Progenitor cell of endocrine pancreas (in vitro differentiated cells): ENCODE measurements at places on chromosomes 2 and 18. TPM values are rescaled to one million over a fixed set of nuclear protein-coding genes. Genes with fewer than 3 reads are reported as not detected.

COLEC12 gene
- 0.55 and 0.69 TPM in 2 replicates for total RNA-seq

GRCh38 chr2:201450954-201451291, 335 bp downstream of the TRAK2 start:
- H3K4me1 ChIP-seq: peaks cover 45% of the 10 kb centered on the region
- H3K27me3 ChIP-seq: no peaks in the 10 kb centered on the region
- no peak for DNase-seq

LINC00305 gene
- total RNA-seq: 0.71 and 1.6 TPM in 2 replicates

DNA sequence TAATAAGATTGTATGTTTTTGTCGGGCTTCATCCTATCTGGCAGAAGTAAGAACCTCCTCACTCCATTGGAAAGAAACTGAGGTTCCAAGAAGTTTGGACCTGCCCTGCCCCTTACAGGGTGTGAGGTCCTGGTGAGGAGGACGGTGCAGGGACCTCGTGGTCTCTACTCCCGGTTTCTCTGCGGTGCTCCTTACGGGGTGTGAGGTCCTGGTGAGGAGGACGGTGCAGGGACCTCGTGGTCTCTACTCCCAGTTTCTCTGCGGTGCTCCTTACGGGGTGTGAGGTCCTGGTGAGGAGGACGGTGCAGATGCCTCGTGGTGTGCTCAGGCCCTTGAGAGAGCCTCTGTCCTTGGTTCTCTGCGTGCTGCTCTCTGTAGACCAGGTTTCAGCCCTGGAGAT, 5.2 kb downstream of the CTDP1 start:
- H3K4me3 ChIP-seq: no peak overlapping the region
- no peak for DNase-seq
- no peaks in the 10 kb centered on the region for H3K27me3 ChIP-seq

SP9 gene
- total RNA-seq: 0.11 TPM in 1 of 2 replicates, not detected in the other

DNA sequence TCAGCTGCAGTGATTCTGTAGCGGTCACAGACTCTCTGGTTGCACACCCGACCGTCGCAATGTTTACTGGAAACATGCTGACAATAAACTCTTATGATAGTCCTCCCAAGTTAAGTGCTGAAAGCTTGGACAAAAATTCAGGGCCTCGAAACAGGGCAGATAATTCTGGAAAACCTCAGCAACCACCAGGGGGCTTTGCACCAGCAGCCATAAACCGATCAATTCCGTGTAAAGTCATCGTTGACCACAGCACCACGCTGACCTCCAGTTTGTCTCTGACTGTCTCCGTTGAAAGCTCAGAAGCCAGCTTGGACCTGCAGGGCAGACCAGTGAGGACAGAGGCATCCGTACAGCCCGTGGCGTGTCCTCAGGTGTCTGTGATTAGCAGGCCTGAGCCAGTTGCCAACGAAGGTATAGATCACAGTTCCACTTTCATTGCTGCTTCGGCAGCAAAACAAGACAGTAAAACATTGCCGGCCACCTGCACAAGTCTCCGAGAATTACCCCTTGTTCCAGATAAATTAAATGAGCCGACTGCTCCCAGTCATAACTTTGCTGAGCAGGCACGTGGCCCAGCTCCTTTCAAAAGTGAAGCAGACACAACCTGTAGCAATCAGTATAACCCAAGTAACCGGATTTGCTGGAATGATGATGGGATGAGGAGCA, 166.1 kb downstream of the ASXL3 start:
- no peak for DNase-seq
- H3K27me3 ChIP-seq: no peaks in the 10 kb centered on the region
- H3K4me3 ChIP-seq: no peak overlapping the region
- peaks cover 5% of the 10 kb centered on the region for H3K4me1 ChIP-seq
- H3K36me3 ChIP-seq: peaks cover 36% of the 10 kb centered on the region

- no peaks in the 10 kb centered on the region for H3K36me3 ChIP-seq
- peak; percentile 66 for DNase-seq
- peaks cover 4% of the 10 kb centered on the region for H3K27me3 ChIP-seq
These were observed 749 bp downstream of the STK25 start for GRCh38 chr2:241507430-241508239.

DNA sequence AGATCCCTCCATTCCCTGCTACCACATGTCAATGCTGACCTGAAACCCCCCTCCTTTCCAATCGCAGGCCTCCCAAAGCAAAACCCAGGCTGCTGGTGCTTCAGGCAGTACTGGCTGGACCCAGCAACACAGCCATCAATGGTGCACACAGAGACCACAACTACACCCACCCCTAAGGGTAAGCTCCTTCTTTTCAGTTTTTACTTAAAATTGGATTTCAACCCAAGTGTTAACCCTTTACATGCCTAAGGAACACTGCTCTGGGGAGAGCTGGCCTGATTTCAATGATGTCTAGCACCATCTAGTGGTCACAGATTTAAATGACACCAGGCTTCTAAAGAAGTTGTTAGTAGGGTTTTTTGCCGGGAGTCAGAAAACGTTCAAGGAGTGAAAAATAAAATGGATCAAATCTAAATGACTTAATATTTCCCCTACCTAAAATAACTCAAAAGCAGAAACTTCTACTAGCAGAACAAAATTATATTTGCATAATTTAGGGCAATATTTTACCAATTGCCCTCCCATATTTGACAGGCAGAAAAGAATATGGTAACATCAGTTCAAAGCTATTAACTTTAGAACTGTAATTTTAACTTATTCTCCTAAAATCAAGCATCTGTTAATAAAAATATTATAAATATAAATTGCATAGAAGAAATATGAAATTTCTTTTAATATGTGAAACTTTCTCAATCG, 24.6 kb downstream of the FECH start:
- H3K27ac ChIP-seq: no peak overlapping the region
- H3K4me1 ChIP-seq: peaks cover 8% of the 10 kb centered on the region
- H3K27me3 ChIP-seq: no peaks in the 10 kb centered on the region
- H3K4me3 ChIP-seq: no peak overlapping the region

IL18R1 gene
- 0.13 and 0.22 TPM in 2 replicates for total RNA-seq

IL36B gene
- total RNA-seq: not detected in 2 replicates

- H3K36me3 ChIP-seq: peaks cover 24% of the 10 kb centered on the region
- peaks cover 8% of the 10 kb centered on the region for H3K4me1 ChIP-seq
- no peak for DNase-seq
- H3K27ac ChIP-seq: no peak overlapping the region
These were observed 52.2 kb downstream of the CUL3 start for GRCh38 chr2:224532931-224533330.

DNA sequence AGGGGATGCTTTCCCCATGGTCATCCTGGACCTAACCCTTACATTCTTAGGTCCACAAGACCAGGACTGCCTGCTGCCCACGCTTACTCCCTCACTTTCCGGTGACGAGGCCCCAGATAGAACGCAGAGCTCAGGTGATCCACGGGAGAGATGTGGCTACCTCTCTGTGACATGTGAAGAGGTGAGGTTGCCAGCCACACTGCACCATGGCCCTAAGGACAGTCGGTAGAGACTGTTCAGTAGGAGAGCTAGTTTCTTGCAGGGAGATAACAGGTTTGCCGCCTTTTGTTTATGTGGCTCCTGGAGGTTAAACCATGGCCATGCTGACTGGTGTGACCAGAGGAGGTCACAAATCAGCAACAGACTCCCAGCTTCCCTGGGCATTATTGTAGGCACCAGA, 71.4 kb downstream of the WDSUB1 start:
- H3K4me1 ChIP-seq: peaks cover 16% of the 10 kb centered on the region
- no peak overlapping the region for H3K27ac ChIP-seq
- DNase-seq: no peak
- H3K36me3 ChIP-seq: peaks cover 19% of the 10 kb centered on the region
- no peak overlapping the region for H3K4me3 ChIP-seq
- H3K27me3 ChIP-seq: no peaks in the 10 kb centered on the region

TCF23 gene
- total RNA-seq: not detected in 2 replicates

DNA sequence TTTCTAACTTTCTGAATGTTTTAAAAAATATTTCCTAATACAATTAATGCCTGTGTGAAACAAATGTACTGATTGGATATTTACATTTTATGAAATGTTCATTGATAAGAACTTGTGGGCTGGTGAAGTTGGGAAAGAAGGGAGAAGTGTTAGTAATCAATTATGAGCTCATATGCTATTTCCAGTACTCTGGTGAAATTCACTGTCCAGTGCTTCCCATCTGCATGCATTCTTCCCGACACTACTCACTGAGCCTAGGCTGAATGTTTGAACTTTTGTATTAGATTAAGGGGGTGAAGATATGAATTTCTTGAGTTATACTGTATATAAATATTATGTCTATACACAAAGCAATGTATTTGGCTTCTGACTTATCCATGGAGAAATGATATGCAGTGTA, 36.0 kb downstream of the SKA1 start:
- H3K36me3 ChIP-seq: no peaks in the 10 kb centered on the region
- H3K27ac ChIP-seq: no peak overlapping the region
- no peak overlapping the region for H3K4me3 ChIP-seq
- H3K4me1 ChIP-seq: peaks cover 15% of the 10 kb centered on the region
- no peak for DNase-seq

DNA sequence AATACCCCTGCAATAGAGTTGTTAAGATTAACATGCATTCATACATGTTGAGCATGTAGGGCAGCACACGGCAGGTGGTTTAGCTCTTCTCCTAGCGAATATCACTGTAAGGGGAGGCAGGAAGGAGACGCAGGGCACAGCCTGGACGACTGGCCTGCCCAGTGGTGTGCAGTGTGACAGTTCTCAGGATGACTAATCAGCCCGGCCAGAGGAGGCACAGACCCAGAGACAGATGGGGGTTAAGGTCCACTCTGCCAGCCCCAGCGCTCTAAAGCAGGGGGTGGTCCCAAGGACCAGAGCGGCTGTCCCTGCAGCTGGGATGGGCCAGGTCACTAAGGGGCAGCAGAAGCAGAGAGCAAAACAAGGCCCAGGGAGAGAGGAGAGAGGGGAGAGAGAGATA, 63.7 kb downstream of the RNF152 start:
- H3K27me3 ChIP-seq: no peaks in the 10 kb centered on the region
- no peak overlapping the region for H3K4me3 ChIP-seq
- DNase-seq: no peak
- H3K36me3 ChIP-seq: peaks cover 3% of the 10 kb centered on the region
- peaks cover 52% of the 10 kb centered on the region for H3K4me1 ChIP-seq

GRCh38 chr2:106030287-106031268, 163.5 kb downstream of the UXS1 start:
- peaks cover 5% of the 10 kb centered on the region for H3K4me1 ChIP-seq
- DNase-seq: no peak
- no peaks in the 10 kb centered on the region for H3K36me3 ChIP-seq
- H3K27ac ChIP-seq: no peak overlapping the region

DNA sequence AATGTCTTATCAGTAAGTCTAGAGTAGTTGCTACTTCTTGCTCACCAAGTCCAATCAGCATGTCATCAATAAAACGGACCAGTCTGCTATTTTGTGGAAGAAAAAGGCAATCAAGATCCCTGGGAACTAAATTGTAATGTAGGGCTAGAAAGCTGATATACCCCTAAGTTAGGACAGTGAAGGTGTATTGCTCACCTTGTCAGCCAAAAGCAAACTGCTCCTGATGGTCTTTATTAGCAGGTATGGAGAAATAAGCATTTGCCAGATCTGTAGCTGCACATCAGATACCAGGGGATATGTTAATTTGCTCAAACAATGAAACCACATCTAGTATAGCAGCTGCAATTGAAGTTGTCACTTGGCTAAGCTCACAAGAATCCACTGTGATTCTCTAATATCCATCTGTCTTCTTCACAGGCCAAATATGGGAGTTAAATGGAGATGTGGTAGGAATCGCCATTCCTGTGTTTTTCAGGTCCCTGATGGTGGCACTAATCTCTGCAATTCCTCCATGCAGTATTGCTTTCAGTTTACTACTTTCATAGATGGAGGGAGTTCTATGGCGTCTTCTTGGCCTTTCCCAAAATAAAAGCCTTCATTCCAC, 75.0 kb downstream of the TMEM237 start:
- H3K27ac ChIP-seq: no peak overlapping the region
- no peaks in the 10 kb centered on the region for H3K4me1 ChIP-seq
- no peak for DNase-seq
- no peak overlapping the region for H3K4me3 ChIP-seq

GNAL gene
- 10.0 and 10.5 TPM in 2 replicates for total RNA-seq

GPR148 gene
- total RNA-seq: 0.46 and 1.2 TPM in 2 replicates

- DNase-seq: no peak
- H3K36me3 ChIP-seq: no peaks in the 10 kb centered on the region
- no peaks in the 10 kb centered on the region for H3K4me1 ChIP-seq
- H3K27ac ChIP-seq: no peak overlapping the region
These were observed 1.3 kb downstream of the HOXD10 start for GRCh38 chr2:176117823-176118371.

DNA sequence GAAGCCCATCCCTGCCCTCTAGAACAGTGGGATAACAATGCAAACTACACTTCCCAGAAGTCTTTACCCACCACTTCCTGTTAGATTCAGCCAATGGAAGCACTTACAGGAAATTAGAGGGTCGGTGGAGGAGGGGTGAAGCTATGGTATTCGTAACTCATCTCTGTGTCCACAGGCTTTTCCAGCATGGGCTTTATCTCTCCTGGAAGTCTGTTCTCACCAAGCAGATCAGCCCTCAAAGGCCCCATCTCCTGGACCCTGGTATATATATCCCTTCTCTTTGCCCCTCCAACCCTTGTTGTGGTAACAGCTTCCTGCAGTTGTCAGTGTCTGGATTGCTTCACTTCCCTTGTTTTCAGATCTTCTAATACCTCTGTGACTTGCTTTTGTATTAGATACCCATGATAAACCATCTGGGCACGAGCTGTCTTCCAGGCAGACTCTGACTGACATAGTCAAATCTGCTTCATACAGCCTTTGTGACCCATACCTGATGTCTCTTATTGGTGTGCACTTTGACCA, 475.0 kb upstream of the POU3F3 start:
- no peaks in the 10 kb centered on the region for H3K36me3 ChIP-seq
- peak overlapping the region; percentile 71 for H3K4me3 ChIP-seq
- H3K27ac ChIP-seq: peak overlapping the region; percentile 46
- no peak for DNase-seq
- H3K27me3 ChIP-seq: peaks cover 17% of the 10 kb centered on the region
- peaks cover 2% of the 10 kb centered on the region for H3K4me1 ChIP-seq

METTL5 gene
- total RNA-seq: 42.3 and 43.3 TPM in 2 replicates

DNA sequence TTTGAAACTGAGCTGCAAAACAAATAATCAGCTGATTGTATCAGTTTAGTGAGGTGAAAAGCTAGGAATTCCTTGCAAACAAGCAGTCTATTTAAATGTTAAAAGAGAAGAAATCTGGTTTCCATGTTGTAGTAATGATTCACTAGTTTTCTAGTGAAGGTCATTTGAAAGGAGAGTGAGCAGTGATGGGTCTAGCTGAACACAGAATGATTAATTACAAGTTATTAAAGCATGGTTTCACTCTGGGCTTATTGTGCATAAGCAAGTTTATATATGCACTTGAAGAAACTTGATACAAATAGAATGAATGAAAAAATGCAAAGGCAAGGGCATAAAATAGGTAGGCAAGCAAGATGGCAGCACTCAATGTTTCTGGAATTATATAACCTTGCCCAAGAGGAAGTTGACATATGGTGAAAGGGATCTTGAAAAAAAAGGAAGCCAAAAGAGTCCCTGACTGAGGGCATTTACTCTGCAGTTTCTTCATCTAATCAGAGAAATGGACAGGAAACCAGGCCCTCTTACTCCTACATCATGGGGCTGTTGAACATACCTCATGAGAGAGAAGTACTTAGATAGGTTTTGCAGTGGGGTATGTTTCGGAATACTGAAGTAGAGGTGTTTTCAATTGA, 53.2 kb downstream of the PLCL1 start:
- H3K4me3 ChIP-seq: no peak overlapping the region
- no peak for DNase-seq
- H3K27me3 ChIP-seq: no peaks in the 10 kb centered on the region

GRCh38 chr2:119289642-119290041, 66.0 kb downstream of the STEAP3 start:
- H3K4me3 ChIP-seq: no peak overlapping the region
- no peak for DNase-seq
- peaks cover 14% of the 10 kb centered on the region for H3K4me1 ChIP-seq
- H3K27ac ChIP-seq: no peak overlapping the region

RBBP8 gene
- total RNA-seq: 72.8 and 75.2 TPM in 2 replicates

ZNF397 gene
- total RNA-seq: 41.2 and 43.6 TPM in 2 replicates

- no peaks in the 10 kb centered on the region for H3K36me3 ChIP-seq
- peaks cover 11% of the 10 kb centered on the region for H3K27me3 ChIP-seq
- H3K4me3 ChIP-seq: no peak overlapping the region
- peaks cover 38% of the 10 kb centered on the region for H3K4me1 ChIP-seq
These were observed 414.8 kb upstream of the ID2 start for GRCh38 chr2:8267048-8267447.
